ENCODE measurements at places on chromosomes 3 and 15. TPM values are rescaled to one million over a fixed set of nuclear protein-coding genes. Genes with fewer than 3 reads are reported as not detected.

Gene ANKUB1
- 2.9 TPM for polyA plus RNA-seq

Gene AP2M1
- 285 TPM for polyA plus RNA-seq

Gene PLS1
- 2.2 TPM for polyA plus RNA-seq

Gene CPA3
- 0.68 TPM for polyA plus RNA-seq

Gene ACTC1
- 644 TPM for polyA plus RNA-seq

Gene MASP1
- polyA plus RNA-seq: 4.2 TPM

Gene CXCR6
- 0.10 TPM for polyA plus RNA-seq
